HS-27A (cell line): ENCODE measurements at places on chromosomes 12 and 14.

DNA sequence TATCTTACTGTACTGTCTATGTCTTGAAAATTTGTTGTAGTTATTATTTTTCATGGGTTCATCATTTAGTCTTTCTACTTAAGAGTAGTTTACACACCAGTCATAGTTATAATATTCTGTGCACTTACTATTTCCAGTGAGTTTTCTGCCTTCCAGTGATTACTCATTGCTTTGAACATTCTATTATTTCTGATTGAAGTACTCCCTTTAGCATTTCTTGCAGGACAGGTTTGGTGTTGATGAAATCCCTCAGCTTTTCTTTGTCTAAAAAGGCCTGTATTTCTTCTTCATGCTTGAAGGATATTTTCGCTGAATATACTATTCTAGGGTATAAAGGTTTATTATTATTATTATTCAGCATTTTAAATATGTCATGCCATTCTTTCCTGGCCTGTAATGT is 66.8 kb downstream of the TSPAN8 start:
- no peak for DNase-seq

- DNase-seq, result no peak
These were observed 50.2 kb upstream of the SMCO2 start for GRCh38 chr12:27396216-27396815.

DNA sequence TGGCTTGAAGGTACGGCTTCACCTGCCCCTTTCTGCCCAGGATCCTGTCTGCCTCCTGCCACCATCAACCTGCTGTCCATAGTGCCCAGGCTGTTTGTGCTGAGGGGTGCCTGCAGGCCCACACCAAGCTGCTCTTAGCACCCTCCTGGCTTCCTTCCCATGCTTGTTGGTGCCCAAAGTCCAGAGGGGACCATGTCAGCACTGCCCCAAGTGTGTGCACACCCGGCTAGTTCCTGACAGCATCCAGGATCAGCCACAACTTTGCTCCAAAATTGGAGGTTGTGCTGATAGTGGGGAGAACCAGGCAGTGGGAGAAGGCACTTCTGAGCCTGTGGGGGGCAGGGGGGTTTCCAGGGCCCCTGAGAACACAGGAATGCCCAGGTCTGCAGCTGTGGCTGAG is 44.5 kb upstream of the PRPF39 start:
- no peak for DNase-seq

GRCh38 chr14:76997257-76997970 is 31.1 kb downstream of the IRF2BPL start:
- no peak for DNase-seq

DNA sequence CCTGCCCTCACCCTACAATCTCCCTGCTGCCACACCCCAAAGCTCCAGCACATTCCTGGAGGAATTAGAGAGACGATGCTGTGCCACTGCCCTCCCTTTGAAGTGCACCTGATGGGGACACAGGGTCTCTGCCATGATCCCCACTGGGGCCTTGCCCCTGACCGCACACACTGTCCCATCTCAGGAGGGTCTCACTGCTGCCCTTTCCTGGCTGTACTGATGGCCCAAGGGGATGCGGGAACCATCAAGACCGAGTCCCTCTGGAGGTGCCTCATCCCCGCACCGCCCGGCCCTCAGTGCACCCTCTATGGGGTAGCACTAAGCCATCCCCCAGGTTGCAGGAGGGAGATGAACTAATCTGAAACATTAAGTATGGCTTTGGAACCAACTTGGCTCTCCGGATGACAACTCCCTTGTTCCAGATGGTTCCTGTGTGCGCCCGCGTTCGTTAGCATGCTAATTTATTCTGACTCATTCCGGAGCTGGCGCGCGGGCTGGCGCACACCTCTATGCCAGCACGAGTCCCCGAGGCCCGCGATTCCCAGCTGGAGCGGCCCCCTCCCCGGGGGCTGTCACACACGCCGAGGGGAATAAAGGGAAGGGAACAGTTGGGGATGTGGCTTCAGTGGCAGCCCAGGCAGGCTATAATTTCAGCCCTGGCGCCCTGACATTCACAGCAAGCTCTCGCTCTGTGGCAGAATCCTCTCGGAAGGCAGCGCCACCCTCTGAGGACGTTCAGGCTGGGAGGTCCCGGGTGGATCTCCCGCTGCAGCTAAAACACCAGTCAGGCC is 34.2 kb upstream of the C14orf180 start:
- DNase-seq, result no peak

DNA sequence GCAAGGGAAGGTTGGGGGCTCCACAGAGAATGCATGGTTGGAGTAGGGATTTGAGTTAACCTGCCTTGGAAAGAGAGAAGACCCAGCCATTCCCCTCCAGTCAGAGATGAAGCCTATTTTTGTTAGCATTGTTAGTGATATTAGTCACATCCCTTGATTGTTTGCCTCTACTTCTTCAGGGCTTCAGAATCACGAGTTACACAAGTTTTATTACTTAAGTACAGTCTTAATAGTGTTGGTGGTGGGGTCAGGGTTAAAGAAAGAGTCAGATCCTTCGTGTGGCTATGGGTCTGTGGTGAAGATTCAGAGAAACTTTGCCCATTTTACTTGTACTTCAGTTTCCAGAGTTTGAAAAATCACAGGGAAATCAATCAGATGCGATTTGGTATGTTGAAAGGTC is 363.1 kb downstream of the LRIG3 start:
- DNase-seq, result no peak

GRCh38 chr12:52964556-52965336 is 15.8 kb downstream of the KRT18 start:
- DNase-seq, result no peak

- no peak for DNase-seq
These were observed 6.5 kb downstream of the EPS8 start for GRCh38 chr12:15782667-15783066.

- DNase-seq, result no peak
These were observed 33.1 kb downstream of the CLMN start for GRCh38 chr14:95286645-95287044.

DNA sequence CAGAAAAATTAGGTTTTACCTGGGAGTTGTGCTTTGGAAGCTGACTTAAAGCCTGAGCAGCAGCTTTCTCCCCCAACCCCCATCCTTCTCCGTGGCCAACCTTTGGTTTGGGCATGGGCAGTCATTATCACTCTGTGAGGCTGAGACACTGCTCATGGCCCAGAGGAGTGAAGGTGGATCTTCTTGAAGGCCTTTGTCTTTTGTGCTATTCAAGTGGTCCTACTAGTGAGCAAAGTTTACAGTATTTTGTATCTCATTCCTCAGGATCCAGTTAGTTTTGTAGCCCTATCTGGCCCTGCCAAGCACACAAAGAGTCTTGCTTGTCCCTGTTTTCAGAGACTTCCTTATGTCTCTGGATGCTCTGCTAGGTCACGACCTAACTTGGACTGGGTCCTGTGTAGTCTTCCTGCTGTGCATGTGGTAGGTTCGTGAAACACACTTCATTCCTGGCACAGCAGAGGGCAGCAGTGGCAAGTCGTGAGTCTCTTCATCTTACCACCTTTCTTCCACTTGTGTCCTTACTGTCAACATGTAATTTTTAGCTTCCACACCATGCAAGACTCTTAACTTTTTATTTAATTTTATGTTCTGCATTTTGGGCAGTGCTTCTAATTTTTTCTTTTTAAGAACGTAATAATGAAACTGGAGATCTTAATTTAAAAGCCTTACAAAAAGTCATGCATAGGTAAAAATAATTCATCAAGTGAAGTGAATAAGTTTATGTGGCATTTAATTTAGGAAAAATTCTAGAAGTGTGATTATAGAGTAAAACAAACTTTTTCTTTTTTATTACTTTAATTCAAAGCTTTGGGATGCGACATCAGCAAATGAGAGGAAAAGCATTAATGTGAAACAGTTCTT is 53.7 kb downstream of the APAF1 start:
- no peak for DNase-seq

DNA sequence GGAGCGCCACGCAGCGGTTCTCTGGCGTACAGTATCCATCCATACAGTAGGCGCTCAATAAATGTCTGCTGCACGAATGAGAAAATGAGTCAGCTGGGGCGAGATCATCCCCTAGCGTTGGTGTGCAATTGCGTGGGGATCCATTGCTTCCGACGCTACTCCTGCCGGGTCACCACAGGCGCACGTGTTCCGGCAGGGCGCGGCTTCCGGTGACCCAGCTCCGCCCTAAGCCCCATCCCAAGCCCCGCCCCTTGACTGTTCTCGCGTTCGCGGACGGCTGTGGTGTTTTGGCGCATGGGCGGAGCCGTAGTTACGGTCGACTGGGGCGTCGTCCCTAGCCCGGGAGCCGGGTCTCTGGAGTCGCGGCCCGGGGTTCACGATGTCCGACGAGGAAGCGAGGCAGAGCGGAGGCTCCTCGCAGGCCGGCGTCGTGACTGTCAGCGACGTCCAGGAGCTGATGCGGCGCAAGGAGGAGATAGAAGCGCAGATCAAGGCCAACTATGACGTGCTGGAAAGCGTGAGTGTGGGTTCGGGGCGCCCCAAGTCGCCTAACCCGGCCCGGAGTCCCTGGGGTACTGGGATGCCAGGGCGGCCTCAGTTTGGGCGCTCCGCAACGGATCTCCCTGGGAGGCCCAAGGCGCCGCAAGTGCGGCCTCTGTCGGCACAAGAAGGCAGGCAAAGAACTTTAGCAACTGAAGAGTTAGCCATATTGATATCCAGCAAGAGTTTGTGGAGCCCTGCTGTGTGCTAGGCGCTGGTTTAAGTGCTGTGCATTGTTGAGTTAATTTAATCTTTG is at the start of gene PSMD9:
PSMD9 (plus strand) TSS at position 313 of the 796 bp plus-strand sequence; CDS start at position 380, 67 bp downstream.
- peak; percentile 90 for DNase-seq

DNA sequence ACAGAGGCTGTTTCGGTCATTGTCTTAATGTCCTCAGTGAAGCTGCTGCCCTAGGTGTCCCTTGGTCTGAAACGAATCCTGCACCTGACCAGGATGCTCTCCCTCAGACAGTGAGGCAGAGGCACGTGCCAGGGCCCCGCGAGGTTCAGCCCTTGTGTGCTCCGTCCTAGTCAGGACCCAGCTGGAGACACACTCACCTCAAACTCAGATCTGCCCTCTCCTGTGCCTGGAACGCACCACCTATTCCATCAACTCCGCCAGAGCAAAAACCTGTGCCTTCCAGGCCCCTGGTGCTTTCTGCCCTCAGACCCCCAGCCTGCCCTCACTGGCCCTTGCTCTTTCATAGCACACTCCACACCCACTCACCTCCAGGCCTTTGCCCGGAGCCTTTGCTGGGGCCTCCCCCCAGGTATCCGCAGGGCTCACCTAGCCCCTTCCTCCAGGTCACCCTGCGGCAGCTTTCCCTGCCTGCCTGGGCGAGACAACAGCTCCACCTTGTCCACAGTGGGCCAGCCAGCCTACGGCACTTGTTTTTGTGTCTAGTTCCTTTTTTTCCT is 150.6 kb downstream of the BCL11B start:
- no peak for DNase-seq

GRCh38 chr12:1147821-1148220 is 156.8 kb downstream of the ERC1 start:
- DNase-seq, result no peak

DNA sequence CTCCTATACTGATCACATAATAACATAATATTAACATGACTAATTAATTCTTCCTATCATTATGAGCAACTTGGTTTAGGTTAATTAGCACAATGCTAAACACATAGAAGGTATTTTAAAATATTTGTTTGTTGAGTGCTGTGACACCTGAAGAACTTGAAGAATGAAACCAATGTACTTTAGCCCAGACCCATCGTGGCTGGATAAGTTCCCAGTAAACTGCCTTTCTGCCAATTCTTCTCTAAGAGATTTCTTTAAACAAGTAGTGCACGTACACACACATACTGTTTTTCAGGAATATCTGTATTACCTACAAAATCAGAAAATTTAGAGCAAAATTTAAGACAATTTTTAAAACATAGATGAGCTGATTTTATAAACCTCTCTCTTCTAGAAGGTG is 207.4 kb upstream of the SSTR1 start:
- no peak for DNase-seq

GRCh38 chr14:68444449-68445168 is 348.3 kb downstream of the ZFP36L1 start:
- no peak for DNase-seq

DNA sequence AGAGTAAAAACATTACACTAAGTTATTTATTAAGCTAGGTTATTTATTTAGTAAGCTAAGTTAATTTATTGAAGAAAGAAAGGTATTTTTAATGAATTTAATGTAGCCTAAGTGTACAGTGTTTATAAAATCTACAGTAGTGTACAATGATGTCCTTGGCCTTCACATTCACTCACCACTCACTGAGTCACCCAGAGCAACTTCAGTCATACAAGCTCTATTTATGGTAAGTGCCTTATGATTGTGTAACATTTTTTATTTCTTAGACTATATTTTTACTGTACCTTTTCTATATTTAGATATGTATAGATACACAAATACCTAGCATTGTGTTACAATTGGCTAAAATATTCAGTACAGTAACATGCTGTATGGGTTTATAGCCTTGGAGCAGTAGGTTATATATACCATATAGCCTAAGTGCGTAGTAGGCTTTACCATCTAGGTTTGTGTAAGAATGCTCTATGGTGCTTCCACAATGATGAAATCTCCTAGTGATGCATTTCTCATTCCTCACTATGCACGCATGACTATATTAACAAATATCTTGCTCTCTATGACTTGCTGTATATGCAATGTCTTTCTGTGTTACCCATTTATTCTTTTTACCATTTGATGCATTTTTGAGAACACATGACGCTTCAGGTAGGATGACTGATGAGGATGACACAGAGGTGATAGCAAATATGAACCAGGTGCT is 309.6 kb upstream of the ATXN7L3B start:
- no peak for DNase-seq

DNA sequence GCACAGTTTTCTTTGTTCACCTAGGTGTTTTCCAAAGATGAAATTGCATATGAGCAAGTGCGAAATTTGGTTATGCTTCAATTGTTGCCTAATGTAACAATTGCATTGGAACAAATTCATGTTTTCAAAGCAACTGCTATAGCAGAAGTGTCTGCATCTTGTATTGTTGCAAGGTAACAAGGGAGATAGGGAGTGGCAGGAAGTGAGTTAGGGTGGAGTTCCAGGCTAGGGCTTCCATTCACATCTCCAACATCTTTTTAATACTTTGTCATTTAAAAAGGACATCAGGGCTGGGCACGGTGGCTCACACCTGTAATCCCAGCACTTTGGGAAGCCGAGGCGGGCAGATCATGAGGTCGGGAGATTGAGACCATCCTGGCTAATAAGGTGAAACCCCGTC is 312.3 kb upstream of the E2F7 start:
- DNase-seq, result no peak

- no peak for DNase-seq
These were observed 1093.3 kb downstream of the SLC16A7 start for GRCh38 chr12:60689137-60689536.
